Stimulated activated CD4-positive, alpha-beta T cell treated with anti-CD3 and anti-CD28 coated beads, Interleukin-2, amount 100 ng/mL, for 24 hours (primary cell): ENCODE measurements at places on chromosomes 16 and 17.

GRCh38 chr16:72876221-72876620 is 171.7 kb downstream of the ZFHX3 start:
- peak; percentile 17 for DNase-seq

DNA sequence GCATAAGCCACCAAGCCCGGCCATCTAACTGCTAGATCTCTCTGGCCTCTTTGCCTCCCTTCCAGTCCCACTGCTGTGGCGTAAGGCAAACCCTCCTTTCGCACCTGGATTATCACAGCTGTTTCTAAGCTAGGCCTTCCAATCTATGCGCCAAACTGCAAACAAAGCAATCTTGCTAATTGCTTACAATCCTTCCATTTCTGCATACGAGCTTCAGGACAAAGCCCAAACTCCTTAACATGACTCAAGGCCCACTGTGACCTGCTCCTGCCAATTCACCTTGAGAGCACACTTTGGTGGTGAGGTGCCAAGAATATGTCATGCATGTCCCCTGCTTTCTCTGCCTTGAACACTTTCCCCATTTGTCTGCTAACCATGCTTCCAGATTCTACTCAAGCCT is 6.0 kb upstream of the ARL5C start:
- no peak for DNase-seq

DNA sequence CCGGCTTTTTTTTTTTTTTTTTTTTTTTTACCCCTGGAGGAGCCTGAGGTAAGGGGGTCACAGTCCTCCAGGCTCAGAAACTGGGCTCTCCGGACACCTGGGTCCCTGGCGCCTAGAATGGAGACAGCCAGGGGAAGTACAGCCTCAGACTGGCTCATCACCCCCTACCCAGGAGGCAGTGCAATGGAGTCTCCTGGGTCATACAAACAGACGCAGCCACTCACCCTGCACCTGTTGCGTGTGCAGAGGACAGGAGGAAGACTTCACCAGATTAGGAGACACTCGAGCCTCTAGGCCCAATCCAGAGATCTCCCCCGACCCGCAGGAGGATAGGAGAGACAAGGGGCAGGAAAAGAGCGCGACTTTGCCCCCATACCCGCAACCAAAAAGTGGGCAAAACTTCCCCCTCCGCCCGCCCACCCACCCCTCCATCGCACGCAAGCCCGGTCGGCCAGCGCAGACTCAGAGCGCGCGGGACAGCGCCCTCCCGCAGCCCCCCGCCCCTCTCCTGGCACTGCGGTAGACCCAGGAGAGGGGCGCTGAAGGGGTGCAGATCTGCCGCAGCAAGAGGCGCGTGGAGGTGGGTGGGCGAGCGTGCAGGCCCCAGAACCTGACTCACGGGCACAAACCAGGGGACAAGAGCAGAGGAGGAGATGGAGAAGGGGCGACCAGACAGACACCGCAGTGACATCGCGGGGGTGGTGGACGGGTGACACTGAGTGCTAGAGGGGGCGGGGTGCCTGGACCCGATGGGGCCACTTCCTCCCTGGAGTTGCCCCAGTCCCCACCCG is 900 bp downstream of the HAP1 start:
- DNase-seq = no peak

- no peak for DNase-seq
These were observed 174.1 kb downstream of the ZFHX3 start for GRCh38 chr16:72873853-72874252.

DNA sequence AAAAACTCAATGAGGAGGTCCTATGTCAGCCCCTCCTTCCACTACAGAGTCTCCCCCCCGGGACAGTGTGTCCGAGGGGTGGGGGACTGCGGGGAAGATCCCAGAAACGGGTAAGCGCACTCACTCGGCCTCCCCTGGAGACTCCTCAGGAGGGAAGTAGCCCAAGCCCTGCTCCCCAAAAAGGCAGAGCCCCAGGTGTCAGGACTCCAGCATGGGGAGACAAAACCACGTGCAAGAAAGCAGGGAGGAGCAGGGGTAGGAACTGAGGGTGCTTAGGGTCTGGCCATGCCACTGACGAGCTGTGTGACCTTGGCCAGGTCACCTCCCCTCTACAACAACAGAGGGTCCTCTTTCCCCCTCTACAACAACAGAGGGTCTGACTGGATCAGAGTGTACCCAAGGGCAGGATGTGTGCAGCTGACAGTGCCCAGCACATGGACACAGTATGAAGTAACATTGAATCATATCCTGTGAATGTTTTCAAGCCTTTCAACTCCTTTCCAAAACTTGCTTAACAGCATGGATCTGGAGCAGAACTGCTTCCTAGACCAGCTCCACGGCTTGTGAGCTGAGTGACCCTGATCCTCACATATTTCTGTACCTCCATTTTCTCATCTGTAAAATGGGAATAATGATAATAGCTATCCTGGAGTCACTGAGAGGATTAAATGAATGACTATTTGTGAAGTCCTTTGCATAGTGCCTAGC is 2.1 kb upstream of the NAGS start:
- no peak for DNase-seq

- no peak for DNase-seq
These were observed 246.4 kb downstream of the PRKCA start for GRCh38 chr17:66548659-66549310.
